ENCODE measurements at places on chromosomes 1 and 21. TPM values are rescaled to one million over a fixed set of nuclear protein-coding genes. Genes with fewer than 3 reads are reported as not detected.

Gene BATF3
- total RNA-seq: not detected

Gene CNR2
- 0.03 TPM for total RNA-seq

Gene AADACL3
- not detected for total RNA-seq

Gene PRKACB
- 6.1 TPM for total RNA-seq

Gene SPRR2B
- total RNA-seq: not detected

Gene DYNLT4
- not detected for total RNA-seq

Gene IL20
- not detected for total RNA-seq

Gene NR1I3
- not detected for total RNA-seq

Gene RAB7B
- total RNA-seq: 1.1 TPM

Gene NT5C1A
- total RNA-seq: not detected

Gene NGF
- not detected for total RNA-seq

- no peak for DNase-seq
These were observed 40.9 kb upstream of the ATF3 start for GRCh38 chr1:212567638-212568037.

DNA sequence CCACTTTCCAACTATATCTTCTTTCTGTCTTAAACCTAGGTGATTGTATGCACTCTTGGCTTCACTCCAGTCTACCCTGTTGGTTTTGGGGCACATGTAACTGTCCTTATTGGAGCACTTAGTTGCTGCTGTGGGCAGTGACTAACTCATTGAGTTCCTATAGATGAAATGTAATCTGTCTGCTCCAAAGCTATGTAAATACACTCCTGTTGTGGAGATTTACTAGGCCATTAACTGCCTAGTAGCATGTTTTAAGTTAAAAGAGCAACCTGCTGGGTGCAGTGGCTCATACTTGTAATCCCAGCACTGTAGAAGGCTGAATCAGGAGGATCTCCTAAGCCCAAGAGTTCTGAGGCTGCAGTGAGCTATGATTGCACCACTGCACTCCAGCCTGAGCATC is 137.6 kb downstream of the ZMYM4 start:
- no peak for DNase-seq

DNA sequence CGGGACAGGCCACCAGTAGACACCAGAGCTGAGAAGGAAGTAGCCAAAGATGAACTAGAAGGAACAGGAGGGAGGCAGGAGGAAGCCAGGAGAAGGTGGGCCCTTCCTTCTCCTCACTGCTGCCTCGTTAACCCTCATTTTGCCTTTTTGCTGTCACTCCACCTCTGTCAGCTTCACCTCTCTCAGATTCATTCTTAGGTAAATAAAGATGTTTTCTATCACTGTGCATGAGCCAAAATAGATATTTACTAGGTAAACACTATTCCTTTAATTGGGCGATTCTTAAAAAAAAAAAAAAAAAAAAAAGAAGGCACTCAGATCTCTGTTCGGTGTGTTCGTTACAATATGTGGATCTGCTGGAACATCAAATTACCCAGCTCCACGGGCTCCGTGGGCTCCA is 112.3 kb downstream of the GLUL start:
- DNase-seq: no peak

DNA sequence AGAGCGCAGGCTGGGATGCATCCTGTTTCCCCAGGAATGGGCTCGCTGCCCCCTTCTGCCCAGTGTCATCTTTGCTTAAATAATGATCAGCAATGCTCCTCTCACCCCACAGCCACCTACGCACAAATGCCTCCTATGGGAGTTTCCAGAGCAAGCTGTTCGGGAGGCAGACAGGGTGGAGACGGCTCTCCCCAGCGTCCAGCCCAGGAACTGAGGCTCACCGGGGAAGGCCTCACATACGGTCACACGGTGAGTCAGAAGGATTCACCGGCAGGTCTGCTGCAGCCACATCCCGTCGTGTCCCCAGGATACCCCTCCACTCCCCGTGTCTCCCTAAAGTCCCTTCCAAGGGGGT is 40.3 kb upstream of the RUNX3 start:
- DNase-seq: no peak

GRCh38 chr1:186653312-186653711 is 26.9 kb downstream of the PTGS2 start:
- DNase-seq: no peak

DNA sequence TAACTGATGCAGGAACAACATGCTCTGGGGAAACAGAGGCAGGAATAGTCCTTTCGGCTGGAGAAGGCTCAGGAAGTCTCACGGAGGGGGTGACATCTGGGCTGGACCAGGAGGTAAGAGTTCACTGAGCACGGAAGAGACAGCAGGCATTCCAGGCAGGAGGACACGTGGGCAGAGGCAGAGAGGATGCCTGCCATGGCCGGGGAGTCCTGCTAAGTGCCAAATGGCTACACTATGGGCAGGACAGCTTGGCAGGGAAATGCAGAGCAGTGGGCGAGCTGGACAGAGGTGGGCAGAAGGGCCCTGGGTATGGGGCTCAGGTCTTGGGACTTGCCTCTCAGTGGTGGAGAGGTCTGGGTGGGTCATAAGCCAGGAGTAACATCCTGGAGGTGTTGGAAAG is 17.6 kb downstream of the ALDH4A1 start:
- no peak for DNase-seq

- DNase-seq: no peak
These were observed 43.6 kb downstream of the GNB1 start for GRCh38 chr1:1847061-1847850.

DNA sequence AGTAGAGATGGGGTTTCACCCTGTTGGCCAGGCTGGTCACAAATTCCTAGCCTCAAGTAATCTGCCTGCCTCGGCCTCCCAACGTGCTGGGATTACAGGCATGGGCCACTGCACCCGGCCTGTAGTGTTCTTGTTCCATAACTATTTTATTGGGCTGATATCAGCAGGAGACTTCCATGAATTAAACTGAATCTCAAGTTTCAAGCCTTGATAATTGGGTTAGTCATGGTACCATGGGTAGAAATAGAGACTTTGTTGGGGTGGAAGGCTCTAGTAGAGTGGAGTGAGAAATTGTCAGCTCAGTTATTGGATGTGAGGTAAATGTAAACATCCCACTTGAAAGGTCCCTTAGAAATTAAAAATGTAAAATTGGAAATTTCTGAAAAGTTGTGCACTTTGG is 419.1 kb downstream of the ADGRL2 start:
- no peak for DNase-seq

- peak; percentile 40 for DNase-seq
These were observed 20.1 kb downstream of the FAAP20 start for GRCh38 chr1:2174348-2175054.

- no peak for DNase-seq
These were observed 158.0 kb upstream of the CACYBP start for GRCh38 chr1:174841747-174842146.

GRCh38 chr1:100400404-100400803 is 48.1 kb downstream of the CDC14A start:
- DNase-seq: no peak

DNA sequence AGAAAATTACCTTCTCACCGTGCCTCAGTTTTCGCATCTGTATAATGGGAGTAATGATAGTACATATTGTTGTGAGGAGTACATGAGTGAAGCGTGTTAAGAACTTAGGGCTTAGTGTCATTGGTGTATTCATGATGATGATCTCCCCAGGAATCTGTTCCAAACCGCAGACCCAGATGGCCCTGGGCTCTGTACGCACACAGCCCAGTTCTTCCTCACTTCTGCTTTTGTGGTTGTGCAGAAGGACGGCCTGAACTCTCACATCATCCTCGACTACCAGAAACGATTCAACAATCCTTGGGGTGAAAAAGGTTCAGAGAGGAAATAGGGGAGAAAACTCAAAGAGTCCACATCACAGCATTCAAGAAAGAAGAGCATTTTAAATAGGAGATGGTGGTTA is 323.0 kb downstream of the CAMTA1 start:
- DNase-seq: no peak

DNA sequence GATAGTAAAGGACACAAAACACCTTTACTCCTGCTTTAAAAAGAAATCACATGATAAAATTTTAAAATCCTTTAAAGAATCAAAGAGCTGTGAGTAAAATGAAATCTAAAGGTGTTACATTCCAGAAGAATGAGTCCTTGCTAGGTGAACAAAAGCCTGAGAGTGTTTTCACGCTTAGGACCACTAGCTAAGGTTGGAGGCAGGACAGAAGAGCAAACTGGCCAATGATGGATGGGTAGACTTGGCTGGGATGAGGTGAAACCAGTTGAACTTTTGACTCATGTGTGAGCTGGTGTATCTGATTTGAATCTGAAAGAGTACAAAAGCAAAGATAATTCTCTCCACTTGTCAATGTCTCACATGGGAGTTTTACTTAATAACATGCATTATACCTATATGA is 35.1 kb downstream of the CATSPERE start:
- DNase-seq: no peak

- DNase-seq: no peak
These were observed 9.8 kb downstream of the SCMH1 start for GRCh38 chr1:41232305-41232704.

DNA sequence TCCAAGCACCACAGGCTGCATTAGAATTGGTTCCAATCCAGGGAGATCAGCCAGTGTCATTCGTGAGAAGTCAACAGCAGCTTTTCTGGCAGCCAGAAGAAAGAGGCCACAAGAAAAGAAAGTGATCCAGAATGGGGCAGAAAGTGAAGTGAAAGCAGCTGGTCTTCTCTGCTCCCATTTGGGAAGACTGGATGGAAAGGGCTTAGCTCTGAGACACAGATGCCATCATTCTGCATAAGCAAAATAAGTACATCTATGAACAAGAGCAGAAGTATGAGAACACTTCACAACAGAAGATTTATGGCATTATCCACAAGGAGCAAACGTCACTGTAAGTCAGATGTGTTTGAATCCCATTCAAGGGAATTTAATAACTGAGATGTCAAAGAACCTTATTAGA is 326.5 kb upstream of the ESRRG start:
- no peak for DNase-seq

- no peak for DNase-seq
These were observed 58.6 kb downstream of the NPHP4 start for GRCh38 chr1:5933676-5934057.

DNA sequence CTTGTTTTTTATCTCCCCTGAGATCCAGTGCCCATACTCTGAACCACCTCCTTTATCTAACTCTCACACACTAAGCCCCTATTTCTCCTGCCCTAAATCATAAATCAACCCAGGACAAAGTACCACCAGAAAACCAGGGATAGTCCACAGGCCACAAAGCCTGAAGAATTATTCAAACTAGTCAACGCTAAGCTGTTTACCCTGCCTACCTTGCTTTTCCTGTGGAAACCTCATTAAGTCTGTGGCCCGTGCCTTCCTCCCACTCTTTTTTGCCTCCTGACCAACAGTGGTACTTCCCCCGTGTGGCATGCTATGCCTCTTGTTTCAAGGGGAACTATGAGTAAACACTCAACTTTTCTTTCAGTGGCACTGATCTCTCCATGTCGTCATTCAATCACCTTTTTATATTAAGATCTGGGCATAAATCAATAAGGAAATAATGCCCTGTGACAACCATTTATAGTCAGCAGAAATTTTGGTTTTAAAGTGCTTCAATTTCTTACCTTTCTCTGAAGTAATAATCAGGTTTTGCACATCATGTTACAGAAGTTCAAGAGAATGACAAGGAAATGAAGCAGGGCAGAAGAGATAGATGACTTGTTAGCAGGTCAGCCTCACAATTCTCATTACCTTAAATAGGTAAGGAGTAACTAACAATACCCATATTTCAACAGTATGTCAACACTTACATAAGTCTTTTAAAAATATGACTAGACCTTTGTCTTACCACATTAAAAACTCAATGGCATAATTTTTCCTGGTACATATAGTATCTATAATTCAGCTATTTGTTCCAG is 32.1 kb downstream of the EYA3 start:
- DNase-seq: no peak

- DNase-seq: no peak
These were observed 579.0 kb upstream of the ADAMTS5 start for GRCh38 chr21:27545754-27546349.

GRCh38 chr1:197902131-197902453 is 338 bp upstream of the C1orf53 start:
- DNase-seq: no peak

DNA sequence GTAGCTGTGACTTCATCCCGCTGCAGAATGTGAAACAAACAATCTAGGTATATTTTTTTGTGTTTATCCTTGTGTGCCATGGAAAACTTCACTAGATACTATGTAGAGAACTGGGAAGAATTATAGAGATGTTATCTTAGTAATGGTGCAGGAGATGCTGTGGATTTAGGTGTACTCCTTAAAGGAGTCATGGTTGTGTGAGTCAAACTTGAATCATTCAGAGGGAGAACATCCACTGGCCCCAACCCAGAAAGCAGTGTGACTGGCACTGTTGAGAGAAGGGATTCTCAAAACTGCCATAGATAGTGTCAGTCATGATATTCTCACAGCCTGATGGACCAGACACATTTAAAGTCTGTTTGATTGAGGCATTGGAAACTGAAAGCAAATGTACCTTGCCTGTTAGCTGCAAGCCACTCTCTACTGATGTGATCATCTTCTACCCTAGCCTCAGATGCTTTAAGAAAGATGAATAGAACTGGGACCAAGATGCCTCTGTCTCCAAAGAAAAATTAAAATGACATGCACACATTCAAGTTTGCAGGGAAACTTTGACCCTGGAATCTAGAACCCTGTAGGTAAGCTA is 754.6 kb downstream of the MRPL39 start:
- no peak for DNase-seq

GRCh38 chr1:230707732-230708630 is 5.9 kb downstream of the AGT start:
- DNase-seq: no peak

GRCh38 chr1:54996869-54997710 is 1.6 kb upstream of the BSND start:
- DNase-seq: no peak

- DNase-seq: peak; percentile 18
These were observed 75.6 kb upstream of the ROR1 start for GRCh38 chr1:63698001-63698838.

GRCh38 chr1:206816390-206817287 is 44.3 kb upstream of the IL10 start:
- DNase-seq: no peak

DNA sequence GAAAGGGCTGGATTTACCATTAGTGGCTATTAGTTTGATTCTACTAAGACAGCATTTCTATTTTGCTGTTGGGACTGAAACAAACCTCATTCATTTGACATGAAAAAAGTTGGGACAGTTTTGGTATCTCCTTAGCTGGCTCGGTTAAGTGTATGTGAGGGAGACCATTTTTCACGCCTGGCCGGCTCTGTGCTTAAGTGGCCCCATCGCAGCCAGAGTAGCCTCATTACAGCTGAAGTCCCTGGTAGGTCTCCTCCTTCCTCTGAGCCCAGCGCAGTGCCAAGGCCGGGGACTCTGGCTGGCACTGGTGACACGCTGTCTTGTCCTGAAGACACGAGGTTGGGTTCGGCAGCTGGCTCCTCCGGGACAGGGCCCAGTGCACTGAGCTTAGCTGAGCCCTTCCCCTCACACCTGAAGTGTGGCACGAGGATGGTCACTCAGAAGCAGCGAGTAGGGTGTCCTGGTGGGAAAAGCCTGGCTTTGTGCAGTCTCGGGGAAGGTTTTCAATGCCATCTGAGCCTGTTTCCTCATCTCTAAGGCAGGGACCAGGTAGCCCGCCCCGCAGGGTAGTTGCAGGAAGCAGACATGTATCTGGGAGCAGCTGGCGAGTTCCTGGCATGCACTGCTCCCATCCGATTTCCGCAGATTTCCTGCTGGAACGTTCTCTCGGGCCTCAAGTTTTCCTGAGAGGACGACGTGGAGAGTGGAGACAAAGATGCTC is 196.5 kb downstream of the DYRK1A start:
- no peak for DNase-seq

All from Caki2 (cell line).